Neural crest cell (in vitro differentiated cells): ENCODE measurements at places on chromosomes 5 and 9. TPM values are rescaled to one million over a fixed set of nuclear protein-coding genes. Genes with fewer than 3 reads are reported as not detected.

Gene TAF1L
- not detected in 2 replicates for total RNA-seq

GRCh38 chr9:137023157-137023556 is 4.9 kb downstream of the ABCA2 start:
- no peak overlapping the region for H3K27ac ChIP-seq
- H3K27me3 ChIP-seq = no peaks in the 10 kb centered on the region
- H3K4me1 ChIP-seq = peaks cover 9% of the 10 kb centered on the region
- DNase-seq = no peak
- H3K36me3 ChIP-seq = no peaks in the 10 kb centered on the region
- peak overlapping the region; percentile 27 for H3K4me3 ChIP-seq

GRCh38 chr5:171340491-171340890 is 31.4 kb downstream of the TLX3 start:
- no peak overlapping the region for H3K4me3 ChIP-seq
- H3K36me3 ChIP-seq = no peaks in the 10 kb centered on the region
- H3K4me1 ChIP-seq = no peaks in the 10 kb centered on the region
- no peak for DNase-seq

GRCh38 chr5:121668635-121669034 is 183.0 kb upstream of the FTMT start:
- no peak overlapping the region for H3K27ac ChIP-seq
- H3K4me1 ChIP-seq = no peaks in the 10 kb centered on the region
- DNase-seq = no peak
- H3K27me3 ChIP-seq = peaks cover 2% of the 10 kb centered on the region
- H3K4me3 ChIP-seq = no peak overlapping the region

Gene FRRS1L
- 3.4 and 3.9 TPM in 2 replicates for total RNA-seq

DNA sequence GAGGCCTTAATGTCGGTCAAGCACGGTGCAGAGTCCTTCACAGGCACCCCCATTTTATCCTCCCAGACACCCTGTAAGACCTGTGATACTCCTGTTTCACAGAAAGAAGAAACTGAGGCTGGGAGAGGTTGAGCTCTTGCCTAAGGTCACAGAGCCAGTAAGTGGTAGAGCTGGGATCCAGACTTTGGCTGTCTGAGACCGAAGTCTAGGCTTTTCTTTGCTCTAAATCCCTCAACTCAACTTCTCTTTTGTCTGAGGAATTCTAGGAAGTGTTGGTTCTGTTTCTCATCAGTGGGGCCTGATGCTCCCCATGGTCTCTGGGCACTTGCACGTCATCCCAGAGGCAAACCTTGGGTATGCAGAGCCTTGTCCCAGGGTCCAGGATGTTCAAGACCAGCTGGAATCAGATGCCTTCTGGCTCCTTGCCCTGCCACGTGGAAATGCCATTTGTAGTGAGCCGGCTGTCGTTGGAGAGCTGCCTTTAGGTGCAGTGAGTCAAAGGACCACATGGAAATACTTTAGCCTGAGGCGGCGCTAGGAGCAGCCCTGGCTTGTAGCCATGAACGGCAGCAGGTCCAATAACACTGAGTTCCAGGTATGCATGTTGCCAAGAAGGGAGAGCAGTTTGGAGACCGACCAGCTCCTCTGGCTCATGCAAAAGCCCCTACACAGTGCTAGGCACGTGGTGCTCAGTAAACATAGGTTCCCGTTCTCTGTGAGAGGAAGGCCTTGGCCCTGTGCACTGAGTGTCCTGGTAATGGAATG is 9.2 kb downstream of the DCANP1 start:
- peaks cover 3% of the 10 kb centered on the region for H3K4me1 ChIP-seq
- no peak overlapping the region for H3K4me3 ChIP-seq
- H3K36me3 ChIP-seq = no peaks in the 10 kb centered on the region

- no peaks in the 10 kb centered on the region for H3K27me3 ChIP-seq
- no peak for DNase-seq
- H3K27ac ChIP-seq = no peak overlapping the region
- no peak overlapping the region for H3K4me3 ChIP-seq
- H3K4me1 ChIP-seq = peaks cover 21% of the 10 kb centered on the region
Observed at GRCh38 chr5:125703616-125704015, 719.6 kb upstream of the GRAMD2B start.

Gene CERCAM
- 49.7 and 56.4 TPM in 2 replicates for total RNA-seq

DNA sequence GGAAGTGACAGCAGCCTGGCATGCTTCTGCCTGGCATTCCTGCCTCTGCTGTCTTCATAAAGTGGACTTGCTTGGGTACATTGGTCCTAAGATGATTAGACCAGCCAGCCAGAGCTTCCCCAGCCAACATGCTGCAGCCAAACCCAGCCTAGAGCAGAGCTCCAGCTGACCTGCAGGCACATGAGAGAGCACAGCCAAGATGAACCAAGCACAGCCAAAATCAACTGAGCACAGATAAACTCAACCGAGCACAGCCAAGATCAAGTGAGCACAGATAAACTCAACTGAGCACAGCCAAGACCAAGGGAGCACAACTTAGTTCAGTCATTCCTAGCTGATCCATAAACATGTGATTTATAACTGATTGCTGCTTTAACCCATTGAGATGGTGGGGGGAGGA is 266.5 kb downstream of the MSX2 start:
- H3K27ac ChIP-seq = no peak overlapping the region
- H3K4me1 ChIP-seq = no peaks in the 10 kb centered on the region
- no peak for DNase-seq
- H3K4me3 ChIP-seq = no peak overlapping the region

Gene DMGDH
- not detected in 2 replicates for total RNA-seq

DNA sequence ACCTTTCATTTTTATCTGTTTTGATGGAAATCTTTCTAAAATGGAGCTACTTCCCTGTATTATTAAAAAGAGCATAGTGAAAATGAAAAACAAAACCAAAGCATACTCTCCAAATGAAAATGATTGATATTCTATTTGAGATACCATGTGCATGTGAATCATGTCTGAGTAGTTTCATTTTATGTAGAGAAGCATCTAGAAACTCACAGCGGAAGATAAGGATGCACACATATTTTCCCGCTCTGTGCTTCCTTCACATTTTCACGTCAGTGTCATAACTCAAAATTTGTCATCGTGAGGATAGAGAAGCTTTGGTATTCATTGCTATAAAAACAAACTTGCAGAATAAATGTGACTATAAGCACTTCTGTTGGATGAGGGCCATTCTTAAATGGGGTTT is 34.0 kb upstream of the CLINT1 start:
- no peaks in the 10 kb centered on the region for H3K36me3 ChIP-seq
- no peak overlapping the region for H3K4me3 ChIP-seq
- H3K27me3 ChIP-seq = no peaks in the 10 kb centered on the region
- H3K27ac ChIP-seq = no peak overlapping the region
- no peak for DNase-seq

Gene PTGR1
- total RNA-seq = 51.5 and 61.7 TPM in 2 replicates

Gene SLC6A3
- total RNA-seq = 0.16 and 0.27 TPM in 2 replicates

GRCh38 chr5:39266442-39266841 is 47.1 kb upstream of the FYB1 start:
- H3K27me3 ChIP-seq = no peaks in the 10 kb centered on the region
- H3K27ac ChIP-seq = no peak overlapping the region
- H3K36me3 ChIP-seq = no peaks in the 10 kb centered on the region
- no peak overlapping the region for H3K4me3 ChIP-seq

DNA sequence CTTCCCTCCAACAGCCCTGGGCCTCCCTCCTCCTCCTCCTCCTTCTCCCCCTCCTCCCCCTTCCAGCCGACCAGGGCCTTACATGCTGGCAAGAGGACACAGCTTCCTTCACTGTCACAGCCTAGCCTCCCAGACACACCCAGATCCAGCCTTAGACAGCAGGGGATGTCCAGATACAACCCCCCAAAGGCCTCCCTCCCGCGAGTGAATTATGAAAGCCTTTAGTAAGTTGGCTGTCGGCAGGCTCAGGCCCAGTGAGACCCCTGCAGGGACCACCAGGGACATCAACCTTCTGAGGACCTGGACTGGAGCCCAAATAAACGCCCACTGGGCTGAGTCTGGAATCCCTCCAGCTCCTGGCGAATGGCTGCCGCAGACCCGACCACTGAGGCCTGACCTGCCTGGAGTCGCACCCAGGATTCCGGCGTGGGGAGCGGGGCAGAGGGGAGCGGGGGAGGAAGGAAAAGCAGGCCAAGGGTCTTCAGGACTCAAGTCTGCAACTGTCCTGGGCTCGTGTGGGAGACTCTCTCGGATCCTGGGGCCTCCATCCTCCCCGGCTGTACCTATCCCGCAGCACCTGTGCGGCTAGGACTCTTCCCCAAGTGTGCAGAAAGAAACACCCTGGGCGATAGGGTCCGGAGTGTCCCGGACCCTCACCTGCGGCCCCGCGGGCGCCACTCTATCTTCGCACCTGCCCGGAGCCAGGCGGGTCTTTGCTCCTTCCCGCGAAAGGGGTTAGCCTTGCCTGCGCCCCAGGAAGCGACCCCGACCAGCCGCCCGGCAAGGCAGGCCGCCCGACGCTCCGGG is 705 bp downstream of the SEPTIN8 start:
- peaks cover 26% of the 10 kb centered on the region for H3K4me1 ChIP-seq
- peak overlapping the region; percentile 92 for H3K4me3 ChIP-seq
- H3K27ac ChIP-seq = no peak overlapping the region
- peak; percentile 36 for DNase-seq
- H3K36me3 ChIP-seq = no peaks in the 10 kb centered on the region

GRCh38 chr5:113809626-113810025 is 296.1 kb downstream of the YTHDC2 start:
- H3K4me1 ChIP-seq = peaks cover 30% of the 10 kb centered on the region
- no peak overlapping the region for H3K27ac ChIP-seq
- no peak overlapping the region for H3K4me3 ChIP-seq
- H3K36me3 ChIP-seq = no peaks in the 10 kb centered on the region

- no peak overlapping the region for H3K27ac ChIP-seq
- no peak overlapping the region for H3K4me3 ChIP-seq
- DNase-seq = no peak
Observed at GRCh38 chr5:95105638-95106037, 179.3 kb downstream of the MCTP1 start.

Gene STPG3
- total RNA-seq = 0.26 TPM in 1 of 2 replicates, not detected in the other

- H3K27me3 ChIP-seq = no peaks in the 10 kb centered on the region
- H3K36me3 ChIP-seq = no peaks in the 10 kb centered on the region
- H3K27ac ChIP-seq = no peak overlapping the region
- H3K4me3 ChIP-seq = no peak overlapping the region
- no peak for DNase-seq
- peaks cover 4% of the 10 kb centered on the region for H3K4me1 ChIP-seq
Observed at GRCh38 chr5:18712936-18713485, 1078.8 kb downstream of the TAF11L14 start.

- H3K27me3 ChIP-seq = no peaks in the 10 kb centered on the region
- no peak overlapping the region for H3K4me3 ChIP-seq
- no peak for DNase-seq
- no peaks in the 10 kb centered on the region for H3K36me3 ChIP-seq
- peaks cover 4% of the 10 kb centered on the region for H3K4me1 ChIP-seq
Observed at GRCh38 chr5:111385051-111385450, 127.3 kb downstream of the STARD4 start.

DNA sequence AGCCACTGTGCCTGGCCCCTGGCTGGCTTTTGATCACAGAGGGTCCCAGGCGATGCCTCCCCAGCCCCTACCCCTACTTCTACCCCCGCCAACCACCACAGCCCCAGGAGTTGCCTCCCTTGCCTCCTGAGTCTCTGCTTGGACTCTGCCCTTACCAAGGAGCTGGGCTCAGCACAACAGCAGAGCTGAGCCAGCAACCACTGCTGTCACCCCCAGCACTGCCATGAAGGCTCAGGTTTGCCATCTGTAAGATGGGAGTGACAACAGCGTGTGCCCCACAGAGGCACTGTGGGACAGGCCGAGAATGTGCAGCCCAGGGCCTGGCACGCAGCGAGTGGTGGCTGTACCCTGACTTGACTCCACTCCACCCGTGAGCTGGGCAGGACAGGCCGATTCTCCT is 63.1 kb upstream of the ASS1 start:
- no peaks in the 10 kb centered on the region for H3K27me3 ChIP-seq
- no peak overlapping the region for H3K4me3 ChIP-seq
- no peak for DNase-seq
- H3K27ac ChIP-seq = no peak overlapping the region
- no peaks in the 10 kb centered on the region for H3K36me3 ChIP-seq
